Activated naive CD4-positive, alpha-beta T cell (primary cell): ENCODE measurements at places on chromosomes 7 and 10.

DNA sequence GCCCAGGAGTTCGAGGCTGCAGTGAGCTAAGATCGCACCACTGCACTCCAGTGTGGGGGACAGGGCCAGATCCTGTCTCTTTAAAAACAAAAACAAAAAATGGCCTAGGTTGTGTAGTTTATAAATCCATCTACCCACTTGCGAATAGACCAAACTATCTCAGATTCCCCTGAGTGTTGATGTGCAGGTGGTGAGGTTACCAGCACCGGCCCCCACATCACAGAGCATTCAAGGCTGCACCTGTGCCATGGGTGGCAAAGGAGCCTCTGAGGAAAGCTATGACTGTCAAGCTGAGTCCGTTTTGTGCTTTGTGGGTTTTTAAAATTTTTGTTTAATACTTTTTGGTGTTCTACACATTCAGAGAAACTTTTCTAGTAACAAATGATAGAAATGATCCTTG, 30.8 kb upstream of the CACUL1 start:
- DNase-seq, result no peak

DNA sequence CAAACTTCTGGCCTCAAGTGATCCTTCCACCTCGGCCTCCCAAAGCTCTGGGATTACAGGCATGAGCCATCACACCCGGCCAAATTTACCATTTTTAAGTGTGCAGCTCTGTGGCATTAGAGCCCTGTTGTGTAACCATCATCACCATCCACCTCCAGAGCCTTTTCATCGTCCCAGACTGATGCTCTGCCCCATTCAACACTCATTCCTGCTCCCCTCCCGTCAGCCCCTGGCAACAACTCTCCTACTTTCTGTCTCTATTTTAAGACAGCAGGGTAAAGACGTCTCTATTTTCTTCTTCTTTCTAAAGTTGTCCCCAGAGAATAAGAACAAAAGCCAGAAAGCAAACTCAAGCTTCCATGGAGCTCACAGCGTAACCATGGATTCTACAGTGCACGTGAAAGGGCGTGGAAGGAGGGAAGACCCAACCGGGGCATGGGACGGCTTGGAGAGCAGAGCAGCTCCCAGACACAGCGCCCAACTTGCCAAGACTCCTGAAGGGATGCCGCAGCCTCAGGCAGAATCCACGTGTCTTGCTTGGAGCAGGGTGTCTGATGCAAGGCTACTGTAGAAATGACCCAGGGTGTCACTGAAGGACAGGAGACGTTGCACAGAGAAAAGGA, 42.7 kb upstream of the PITRM1 start:
- DNase-seq, result no peak

DNA sequence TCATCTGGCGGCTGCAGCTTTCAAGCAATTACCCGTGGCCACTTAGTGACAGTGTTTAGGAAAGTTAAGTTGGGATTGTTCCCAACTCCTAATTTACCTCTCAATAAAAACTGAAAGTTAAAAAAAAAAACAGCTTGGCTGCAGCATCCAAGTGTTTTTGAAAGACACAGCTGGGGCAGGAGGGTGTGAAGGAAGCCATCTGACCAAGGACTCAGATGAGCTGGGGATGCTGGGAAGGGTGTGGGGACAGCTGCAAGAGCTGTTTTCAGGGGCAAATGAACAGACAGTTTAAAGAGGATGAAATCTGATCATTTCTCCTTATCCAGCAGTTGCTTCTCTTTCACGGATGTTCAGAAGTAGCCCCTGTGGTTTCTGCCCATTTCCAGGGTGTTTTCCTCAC, 129.2 kb upstream of the CDCA7L start:
- no peak for DNase-seq

DNA sequence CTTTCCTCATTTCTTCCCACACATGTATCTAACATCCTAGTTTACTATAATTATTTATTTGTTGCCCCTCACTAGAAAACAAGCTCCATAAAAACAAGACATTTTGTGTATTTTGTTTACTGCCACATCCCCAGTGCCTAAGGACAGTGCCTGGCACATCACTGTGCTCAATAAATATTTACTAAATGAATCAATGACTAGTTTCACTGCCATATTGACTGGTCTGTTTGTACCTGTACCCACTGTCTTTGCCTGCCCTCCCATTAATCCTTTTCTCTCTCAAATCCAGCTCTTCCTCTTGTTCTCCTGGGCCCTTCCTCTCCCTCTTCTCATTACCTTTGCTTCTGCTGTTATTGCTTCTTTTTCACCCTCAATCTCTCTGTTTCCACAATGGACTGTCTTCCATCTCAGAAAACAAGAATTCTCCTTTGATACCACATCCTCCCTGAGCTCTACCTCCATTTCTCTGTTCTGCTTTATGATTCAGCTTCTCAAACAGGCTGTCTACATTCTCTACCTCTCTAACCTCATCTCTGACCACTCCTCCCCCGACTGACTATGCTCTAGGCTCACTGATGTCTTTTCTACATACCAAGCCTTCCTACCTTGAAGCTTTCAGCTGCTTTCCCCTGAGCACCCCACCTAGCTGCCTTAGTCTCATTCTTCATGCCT, 8.3 kb upstream of the FAM133B start:
- DNase-seq, result no peak

DNA sequence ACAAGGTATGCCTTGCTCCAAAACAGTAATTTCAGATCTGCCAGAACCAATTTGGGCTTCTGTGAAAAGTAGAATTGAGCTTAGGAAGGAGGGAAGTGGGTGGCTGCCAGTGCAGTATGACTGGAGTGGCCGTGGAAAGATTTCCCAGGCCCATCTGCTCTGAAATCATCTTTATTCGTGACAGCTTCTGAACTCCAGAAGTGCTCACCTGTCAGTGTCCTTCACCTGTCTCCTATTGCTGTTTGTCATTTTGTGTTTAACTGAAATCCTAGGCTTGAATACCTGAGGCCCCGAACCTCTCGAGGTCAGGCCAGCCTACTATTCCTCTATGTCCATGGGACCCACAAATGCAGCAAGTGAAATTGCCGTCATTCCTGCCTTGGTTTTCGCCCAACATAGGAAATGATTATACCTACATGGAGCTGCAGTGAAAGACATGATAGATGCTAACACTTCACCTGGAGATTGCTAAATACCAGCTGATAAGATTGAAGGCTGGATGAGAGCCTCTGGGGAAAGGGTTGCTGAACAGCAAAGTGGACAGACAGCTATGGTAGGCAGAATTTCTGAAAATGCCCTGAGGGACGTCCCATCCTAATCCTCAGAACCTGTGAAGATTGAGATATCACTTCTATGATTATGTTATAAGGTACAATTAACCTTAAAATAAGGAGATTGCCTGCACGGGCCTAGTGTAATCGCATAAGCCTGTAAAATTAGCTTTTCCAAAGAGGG, 82.1 kb downstream of the C1GALT1 start:
- no peak for DNase-seq

DNA sequence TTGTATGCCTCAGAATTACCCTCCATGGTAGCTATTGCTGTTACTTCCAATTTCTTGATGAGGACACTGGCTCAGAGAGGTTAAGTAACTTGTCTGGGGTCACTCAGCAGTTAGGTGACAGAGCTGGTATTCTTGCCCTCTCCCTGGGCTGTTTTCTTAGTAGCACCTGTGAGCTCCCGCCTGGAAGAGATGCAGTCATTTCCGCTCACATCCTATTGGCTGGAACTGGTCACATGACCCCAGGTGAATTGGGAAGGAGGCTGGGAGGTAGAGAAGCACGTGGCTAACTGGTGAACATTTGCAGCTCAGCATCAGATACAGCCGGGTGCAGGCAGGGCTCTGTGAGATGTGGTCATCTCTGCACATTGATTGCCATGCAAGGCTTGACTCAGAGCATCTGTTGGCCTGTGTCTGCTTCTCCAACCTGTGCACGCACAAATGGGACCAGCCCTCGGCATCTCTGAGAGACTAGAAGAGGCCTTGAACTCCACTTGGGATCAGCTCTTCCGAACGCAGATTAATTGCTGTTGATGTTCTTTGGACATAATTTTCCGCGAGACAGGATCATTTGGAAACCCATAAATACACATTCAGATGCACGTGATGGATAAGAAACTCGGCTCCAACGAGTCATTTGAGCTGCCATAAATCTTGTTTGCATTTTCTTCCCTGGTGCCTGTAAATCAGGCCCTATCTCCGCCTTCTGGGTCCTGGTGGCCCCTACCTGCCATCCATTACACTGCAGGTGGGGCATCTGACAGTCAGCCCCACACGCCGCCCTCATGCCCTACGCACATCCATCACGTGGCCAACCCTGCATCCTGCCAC, 42.8 kb downstream of the MYL10 start:
- DNase-seq, result no peak

- DNase-seq, result no peak
Observed at GRCh38 chr10:114507449-114507848, 103.1 kb upstream of the AFAP1L2 start.

DNA sequence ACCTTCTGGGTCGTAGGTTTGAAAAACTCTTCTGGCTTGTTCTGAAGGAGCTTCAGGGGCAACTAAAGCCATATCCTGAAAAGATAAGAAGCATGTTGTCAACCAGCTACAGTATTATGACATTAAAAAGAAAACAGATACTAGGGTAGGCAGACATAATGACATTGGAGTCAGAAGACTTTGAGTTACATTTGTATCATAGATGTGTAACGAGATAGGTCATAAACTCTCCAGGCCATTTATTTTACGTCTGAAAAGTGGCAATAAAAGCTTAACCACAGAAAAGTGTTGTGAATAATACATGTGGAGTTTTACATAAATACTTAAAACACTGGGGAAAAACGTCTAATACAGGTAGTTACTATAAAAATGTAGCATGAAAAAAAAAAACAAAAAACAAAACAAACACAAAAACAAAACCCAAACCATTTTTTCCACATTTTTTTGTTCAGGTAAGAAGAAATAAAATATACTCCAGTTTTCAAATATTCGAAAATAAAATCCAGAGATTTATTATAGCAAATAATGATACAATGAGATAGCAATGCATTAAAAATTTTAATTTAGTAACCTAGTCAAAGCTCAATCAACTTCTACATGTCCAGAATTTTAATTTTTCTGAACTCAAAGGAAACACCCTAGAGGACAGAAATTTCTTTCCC, 64.1 kb downstream of the MINDY3 start:
- DNase-seq, result no peak

GRCh38 chr10:19683356-19683755, 132.9 kb upstream of the PLXDC2 start:
- no peak for DNase-seq

DNA sequence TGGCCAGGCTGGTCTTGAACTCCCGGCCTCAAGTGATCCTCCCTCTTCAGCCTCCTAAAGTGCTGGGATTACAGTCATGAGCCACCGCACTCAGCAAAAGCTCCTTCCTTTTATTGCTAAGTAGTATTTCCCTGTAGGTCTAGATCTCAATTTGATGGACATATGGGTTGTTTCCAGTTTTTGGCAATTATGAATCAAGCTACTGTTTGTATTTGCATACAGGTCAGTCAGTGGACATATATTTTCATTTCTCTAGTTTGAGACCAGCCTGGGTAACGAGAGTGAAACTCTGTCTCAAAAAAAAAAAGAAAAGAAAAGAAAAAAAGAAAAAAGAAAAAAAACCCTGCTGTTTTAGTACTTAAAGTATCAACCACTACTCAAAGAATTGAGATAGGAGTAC, 6.4 kb upstream of the PRKRIP1 start:
- DNase-seq, result no peak

DNA sequence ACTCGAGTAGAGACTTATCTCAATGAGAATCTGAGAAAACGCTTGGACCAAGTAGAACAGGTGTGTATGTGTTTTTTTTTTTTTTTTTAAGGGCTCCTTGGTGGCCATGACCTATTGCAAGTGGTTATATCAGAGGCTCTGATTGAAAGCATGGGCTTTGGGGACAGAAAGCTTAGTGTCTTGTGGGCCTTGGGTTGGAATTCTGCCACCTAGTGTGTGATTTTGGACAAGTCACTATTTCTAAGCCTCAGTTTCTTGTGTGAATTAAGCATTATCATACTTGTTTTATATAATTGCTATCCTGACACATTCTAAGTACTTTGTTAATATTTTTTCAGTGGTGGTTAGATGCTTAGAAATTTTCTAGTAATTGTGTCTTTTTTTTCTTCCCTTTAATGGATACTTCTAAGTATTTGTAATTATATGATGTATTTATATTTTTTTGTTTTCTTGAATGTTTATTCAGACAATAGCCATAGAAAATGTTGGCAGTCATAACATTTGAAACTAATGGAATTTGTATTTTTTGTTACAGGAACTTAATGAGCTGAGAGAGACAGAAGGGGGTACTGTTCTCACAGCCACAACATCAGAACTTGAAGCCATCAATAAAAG, 33.1 kb downstream of the SMC3 start:
- no peak for DNase-seq

GRCh38 chr7:88985295-88985694, 189.8 kb upstream of the TEX47 start:
- DNase-seq, result no peak

GRCh38 chr7:47204709-47205108, 377.2 kb downstream of the TNS3 start:
- DNase-seq, result no peak

GRCh38 chr7:55052741-55053427, 34.1 kb downstream of the EGFR start:
- no peak for DNase-seq

GRCh38 chr7:155454183-155455112, 3.5 kb upstream of the EN2 start:
- DNase-seq, result no peak

GRCh38 chr7:107694386-107694785, 33.8 kb downstream of the SLC26A4 start:
- no peak for DNase-seq

- DNase-seq, result no peak
Observed at GRCh38 chr7:100396421-100396982, 23.2 kb downstream of the PILRA start.
